ENCODE measurements at places on chromosomes 4 and X. TPM values are rescaled to one million over a fixed set of nuclear protein-coding genes. Genes with fewer than 3 reads are reported as not detected.

DNA sequence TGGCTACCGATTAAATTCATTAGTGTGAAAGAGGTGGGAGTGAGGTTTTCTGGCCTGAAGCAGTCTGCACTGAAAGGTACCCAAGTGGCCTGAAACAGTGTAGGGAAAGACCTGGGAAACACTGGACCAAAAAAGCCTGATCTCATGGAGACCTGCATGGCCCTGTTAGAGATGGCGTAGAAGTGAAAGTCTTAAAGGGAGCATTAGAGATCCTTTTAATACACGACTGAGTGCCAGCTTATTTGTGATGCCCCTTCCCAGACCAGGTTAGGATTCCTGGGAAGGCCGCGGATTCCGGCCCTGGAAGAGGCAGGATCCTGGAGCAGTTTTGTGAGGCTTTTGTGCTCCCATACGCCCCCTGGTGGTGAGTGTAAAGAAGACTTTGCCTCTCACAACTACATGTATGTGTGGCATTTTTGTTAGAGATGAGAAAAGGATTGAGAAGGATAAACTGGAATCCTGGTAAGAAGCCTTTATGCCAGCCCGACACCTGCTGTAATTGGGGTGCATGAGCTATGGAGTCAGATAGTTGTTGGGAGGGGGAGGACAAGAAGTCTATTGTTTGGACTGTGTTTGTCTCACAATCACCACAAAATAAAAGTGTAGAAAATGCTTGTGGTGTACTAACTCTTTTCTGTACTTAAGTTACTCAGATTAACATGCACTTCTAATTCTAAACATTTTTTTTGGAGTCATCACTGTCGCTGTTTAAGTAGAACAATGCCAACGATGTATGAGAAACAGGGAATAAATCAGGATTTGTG lies 54.0 kb downstream of the JADE1 start:
- DNase-seq: peak; percentile 77
- peaks cover 17% of the 10 kb centered on the region for H3K4me1 ChIP-seq
- H3K36me3 ChIP-seq: peaks cover 85% of the 10 kb centered on the region
- no peak overlapping the region for H3K4me3 ChIP-seq
- H3K27me3 ChIP-seq: no peaks in the 10 kb centered on the region

DNA sequence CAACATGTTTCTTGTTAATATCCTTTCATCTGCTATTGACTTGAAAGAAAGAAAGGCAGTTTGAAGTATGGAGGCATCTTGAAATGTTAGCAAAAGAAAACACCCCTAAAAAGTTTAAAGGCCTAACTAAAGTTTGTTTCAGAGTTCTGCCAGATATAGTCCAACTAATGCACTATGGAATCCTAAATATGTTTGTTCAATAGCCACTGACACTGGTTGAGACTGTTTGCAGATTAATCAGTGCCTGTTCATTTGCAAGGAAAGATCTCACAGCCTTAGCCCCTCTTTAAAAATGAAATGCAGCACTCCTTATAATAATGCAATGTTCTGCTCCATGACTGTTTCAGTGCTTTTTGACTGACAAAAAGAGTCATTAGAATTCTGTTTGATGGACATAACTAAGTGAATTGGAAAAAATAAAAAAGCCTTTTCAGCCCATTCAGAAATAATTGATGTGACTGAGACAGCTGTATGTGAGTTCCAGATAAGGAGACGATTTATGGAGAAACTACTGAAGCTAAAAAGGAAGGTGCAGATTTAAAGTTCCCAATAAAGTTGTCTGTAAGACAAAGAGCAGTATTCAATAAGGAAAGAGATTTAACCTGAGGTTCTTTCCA lies 192.0 kb downstream of the PCDH7 start:
- no peak for DNase-seq
- no peak overlapping the region for H3K4me3 ChIP-seq
- no peak overlapping the region for H3K27ac ChIP-seq
- no peaks in the 10 kb centered on the region for H3K36me3 ChIP-seq
- H3K4me1 ChIP-seq: no peaks in the 10 kb centered on the region

- no peaks in the 10 kb centered on the region for H3K4me1 ChIP-seq
- DNase-seq: peak; percentile 5
These were observed 2.2 kb upstream of the GPR78 start for GRCh38 chr4:8577972-8578371.

- no peak for DNase-seq
- no peak overlapping the region for H3K4me3 ChIP-seq
- no peaks in the 10 kb centered on the region for H3K36me3 ChIP-seq
- H3K4me1 ChIP-seq: no peaks in the 10 kb centered on the region
These were observed 22.5 kb upstream of the TRIM2 start for GRCh38 chr4:153181700-153182099.

- H3K27me3 ChIP-seq: peaks cover 14% of the 10 kb centered on the region
- no peak overlapping the region for H3K27ac ChIP-seq
- no peaks in the 10 kb centered on the region for H3K36me3 ChIP-seq
- peak overlapping the region; percentile 70 for H3K4me3 ChIP-seq
These were observed 877 bp downstream of the GPRASP1 start for GRCh38 chrX:102652031-102652688.

GRCh38 chrX:133448512-133449076 lies 33.3 kb upstream of the GPC4 start:
- no peaks in the 10 kb centered on the region for H3K27me3 ChIP-seq
- H3K27ac ChIP-seq: no peak overlapping the region
- no peak overlapping the region for H3K4me3 ChIP-seq
- DNase-seq: no peak
- no peaks in the 10 kb centered on the region for H3K36me3 ChIP-seq

GRCh38 chr4:1644891-1645657 lies 39.0 kb downstream of the FAM53A start:
- H3K27me3 ChIP-seq: peaks cover 3% of the 10 kb centered on the region
- no peaks in the 10 kb centered on the region for H3K36me3 ChIP-seq
- DNase-seq: peak; percentile 68
- no peaks in the 10 kb centered on the region for H3K4me1 ChIP-seq

GRCh38 chrX:30153881-30154260 lies 61.5 kb upstream of the MAGEB2 start:
- no peaks in the 10 kb centered on the region for H3K4me1 ChIP-seq
- no peak overlapping the region for H3K27ac ChIP-seq
- H3K4me3 ChIP-seq: no peak overlapping the region
- peaks cover 8% of the 10 kb centered on the region for H3K27me3 ChIP-seq
- DNase-seq: no peak
- H3K36me3 ChIP-seq: no peaks in the 10 kb centered on the region

DNA sequence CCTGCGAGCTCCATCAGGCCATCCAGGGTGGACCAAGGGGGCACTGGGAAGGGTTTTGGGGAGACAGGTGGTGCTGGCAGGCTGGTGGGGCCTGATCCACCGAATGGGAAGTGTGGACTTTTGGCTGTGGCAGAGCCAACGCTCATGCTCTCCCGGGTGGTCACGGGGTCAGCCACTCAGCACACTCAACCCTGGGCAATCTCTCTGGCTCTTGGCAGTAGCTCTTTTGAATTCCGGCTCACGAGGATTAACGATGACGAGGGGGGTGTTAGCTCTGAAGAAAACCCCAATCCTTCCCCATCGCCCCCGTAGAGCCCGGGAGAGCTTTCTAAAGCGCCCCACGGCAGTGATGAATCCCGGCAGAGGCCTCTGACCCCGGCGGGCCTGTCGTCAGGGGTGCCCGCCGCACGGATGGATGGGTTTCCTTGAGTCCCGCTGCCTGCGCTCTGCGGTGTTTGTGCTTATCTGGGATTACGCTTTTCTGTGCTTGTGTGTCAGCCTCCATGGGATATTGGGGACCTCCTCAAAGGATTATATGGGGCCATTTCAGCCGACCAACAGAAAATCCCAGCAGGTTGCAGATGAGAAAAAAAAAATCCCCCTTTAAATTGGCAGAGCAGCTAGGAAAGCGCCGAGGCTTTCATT lies 156.8 kb upstream of the PSAPL1 start:
- DNase-seq: no peak
- H3K27ac ChIP-seq: no peak overlapping the region
- H3K27me3 ChIP-seq: no peaks in the 10 kb centered on the region
- H3K36me3 ChIP-seq: no peaks in the 10 kb centered on the region
- no peaks in the 10 kb centered on the region for H3K4me1 ChIP-seq
- H3K4me3 ChIP-seq: no peak overlapping the region

DNA sequence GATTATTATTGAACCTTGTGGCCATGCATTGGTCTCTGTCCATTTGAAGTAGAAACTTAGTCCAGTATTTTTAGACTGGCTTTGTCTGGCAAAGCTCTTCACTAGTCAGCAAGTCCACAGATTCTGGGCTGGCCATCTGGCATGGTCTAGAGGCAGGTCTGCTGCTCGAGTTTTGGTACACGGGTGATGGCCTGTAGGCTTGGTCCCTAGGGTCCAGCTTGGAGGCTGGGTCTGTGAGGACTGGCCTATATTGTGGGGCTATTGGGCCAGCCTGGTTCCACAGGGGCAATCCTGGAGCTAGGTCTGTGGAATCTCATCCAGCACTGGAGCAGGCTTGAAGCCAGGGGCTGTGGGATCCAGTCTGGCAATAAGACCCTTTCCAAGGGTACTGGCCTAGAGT lies 607.6 kb upstream of the KLHL4 start:
- DNase-seq: no peak
- no peaks in the 10 kb centered on the region for H3K27me3 ChIP-seq
- no peaks in the 10 kb centered on the region for H3K4me1 ChIP-seq
- H3K27ac ChIP-seq: no peak overlapping the region

- H3K36me3 ChIP-seq: no peaks in the 10 kb centered on the region
- no peak overlapping the region for H3K4me3 ChIP-seq
- no peaks in the 10 kb centered on the region for H3K27me3 ChIP-seq
- DNase-seq: no peak
- no peaks in the 10 kb centered on the region for H3K4me1 ChIP-seq
These were observed 549.4 kb downstream of the TLL1 start for GRCh38 chr4:166422475-166422874.

Gene AFP
- polyA plus RNA-seq: not detected

Gene GLA
- 24.7 TPM for polyA plus RNA-seq

Gene EXOC1L
- polyA plus RNA-seq: not detected

Gene FAAH2
- polyA plus RNA-seq: not detected

Gene TRAM1L1
- 0.20 TPM for polyA plus RNA-seq

Data from psoas muscle (tissue), 8 donors.